Activated CD4-positive, alpha-beta T cell treated with anti-CD3 and anti-CD28 coated beads for 1 hour (primary cell): ENCODE measurements at places on chromosomes 12 and 14.

GRCh38 chr14:56147986-56148901, 30.0 kb downstream of the PELI2 start:
- no peak for DNase-seq

DNA sequence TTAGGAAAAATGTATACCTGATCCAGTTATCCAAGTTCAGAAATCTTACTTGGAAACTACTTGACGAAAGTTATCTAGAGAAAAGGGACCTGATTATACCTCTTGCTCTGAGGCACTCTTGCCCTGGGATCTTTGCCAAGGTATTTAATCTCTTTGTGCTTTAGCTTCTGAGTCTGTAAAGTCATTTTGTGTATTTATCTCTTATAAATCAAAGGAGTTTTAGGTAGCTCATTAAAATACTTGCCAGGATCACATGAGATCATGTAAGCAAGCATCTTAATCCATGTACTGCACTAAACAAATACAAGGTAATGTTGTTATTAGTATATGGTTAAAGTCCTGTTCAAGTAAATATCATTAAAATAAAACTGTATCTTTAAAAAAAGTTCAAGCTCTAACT, 147.5 kb downstream of the IPO8 start:
- no peak for DNase-seq

- no peak for DNase-seq
Observed at GRCh38 chr12:131114271-131114670, 160.6 kb downstream of the ADGRD1 start.

DNA sequence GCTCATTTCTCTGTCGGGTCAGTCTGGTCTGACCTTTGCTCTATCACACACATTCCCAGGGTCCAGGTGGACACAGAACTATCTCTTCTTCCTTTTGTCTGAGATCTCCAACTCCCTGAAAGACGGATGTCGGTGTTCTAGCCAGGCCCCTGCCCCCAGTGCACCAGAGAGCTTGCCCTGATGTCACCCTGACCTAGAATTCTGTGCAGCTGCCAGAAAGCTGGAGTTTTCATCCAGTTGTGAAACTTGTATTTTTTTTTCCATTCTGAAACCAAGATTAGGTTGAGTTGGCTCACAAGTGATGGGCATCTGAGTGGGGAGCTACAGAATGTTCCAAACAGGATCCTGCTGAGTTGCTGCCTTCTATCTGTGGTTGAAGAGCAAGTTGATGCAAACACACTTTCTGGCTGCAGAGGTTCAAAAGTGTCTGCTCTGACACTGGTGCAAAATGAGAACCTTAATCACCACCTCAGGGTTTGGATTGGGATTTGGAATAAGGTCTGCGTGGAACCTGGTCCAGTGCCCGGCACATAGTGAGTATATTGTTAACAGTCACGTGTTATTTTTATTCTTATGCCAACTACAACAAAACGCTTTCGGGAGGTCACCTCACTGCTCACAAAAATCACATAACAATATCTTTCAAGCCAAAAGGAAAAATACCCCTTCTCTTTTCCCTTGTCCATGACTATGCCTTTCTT, 211.5 kb downstream of the SLC15A4 start:
- no peak for DNase-seq

GRCh38 chr12:124238886-124239285, 56.0 kb upstream of the RFLNA start:
- DNase-seq, result no peak

DNA sequence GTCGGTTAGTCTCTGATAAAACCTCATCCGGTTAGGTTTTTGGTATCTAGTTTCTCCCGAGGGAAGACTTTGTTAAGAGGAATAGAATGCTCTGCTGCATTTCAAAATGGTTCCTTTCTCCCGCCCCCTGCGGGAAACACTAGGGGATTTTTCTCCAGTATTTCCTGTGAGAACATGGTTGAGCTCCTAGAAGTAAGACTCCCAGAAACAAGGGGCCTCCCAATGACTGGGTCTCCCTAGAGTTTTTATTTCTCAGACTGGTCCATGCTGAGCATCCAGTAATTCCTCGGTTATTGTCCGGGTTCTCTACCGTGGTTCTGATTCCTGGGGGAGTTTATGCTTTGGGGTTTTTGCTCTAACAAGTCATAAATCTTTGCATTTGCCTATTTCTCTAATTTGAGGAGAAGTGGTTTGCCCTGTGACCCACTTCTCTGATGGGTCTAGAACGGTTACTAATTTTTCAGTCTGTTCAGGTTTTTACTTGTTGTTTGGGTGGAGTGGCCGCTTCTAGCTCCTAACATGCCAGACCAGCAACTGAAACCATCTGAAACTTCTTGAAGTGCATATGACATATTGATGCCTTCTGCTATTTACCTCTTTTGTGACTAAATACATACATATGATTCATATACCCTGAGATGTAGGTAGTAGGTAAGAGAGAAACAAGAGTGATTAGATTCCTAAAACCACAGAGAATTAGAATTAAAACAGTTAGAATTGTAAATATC, 25.1 kb downstream of the TESPA1 start:
- no peak for DNase-seq

- no peak for DNase-seq
Observed at GRCh38 chr12:116922194-116922897, 11.6 kb downstream of the FBXW8 start.

GRCh38 chr12:12474471-12474928, 88.2 kb downstream of the DUSP16 start:
- DNase-seq, result no peak

DNA sequence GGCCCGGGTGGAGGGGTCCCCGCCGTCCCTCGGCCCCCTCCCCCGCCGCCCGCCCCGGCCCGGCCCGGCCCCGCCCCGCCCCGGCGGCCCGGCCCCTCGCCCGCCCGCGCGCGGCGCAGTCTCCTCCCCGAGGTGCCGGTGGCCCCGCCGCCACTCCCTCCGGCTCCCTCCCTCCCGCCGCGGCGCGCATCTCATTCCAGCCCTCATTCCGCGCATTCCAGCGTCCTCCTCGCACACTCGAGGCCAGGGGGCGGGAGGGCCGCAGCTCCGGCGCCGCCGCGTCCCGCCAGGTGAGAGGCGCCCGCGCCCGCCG, at the start of gene TEAD4:
TEAD4 (plus strand) TSS at position 206 of the 313 bp plus-strand sequence.
- DNase-seq, result no peak
